ENCODE measurements at places on chromosomes 2 and 18.

DNA sequence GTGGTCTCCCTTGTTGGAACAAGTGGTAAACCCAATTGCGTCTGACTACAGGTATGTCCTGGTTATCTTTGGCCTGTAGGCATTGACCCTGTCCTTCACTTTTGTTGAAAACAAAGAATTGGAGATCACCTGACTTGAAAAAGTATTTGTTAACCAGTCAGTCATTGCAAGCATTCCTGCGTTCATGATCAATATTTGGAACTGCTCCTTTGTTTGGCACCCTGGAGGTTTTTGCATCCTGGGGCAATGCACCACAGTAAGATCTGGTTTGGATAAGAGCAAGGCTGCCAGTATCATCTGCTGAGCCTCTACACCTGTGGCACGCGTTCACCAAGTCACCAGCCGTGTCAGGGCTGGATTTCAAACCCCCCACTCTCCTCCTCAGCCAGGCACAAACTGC is 115.7 kb downstream of the DNAH6 start:
- DNase-seq, result no peak

DNA sequence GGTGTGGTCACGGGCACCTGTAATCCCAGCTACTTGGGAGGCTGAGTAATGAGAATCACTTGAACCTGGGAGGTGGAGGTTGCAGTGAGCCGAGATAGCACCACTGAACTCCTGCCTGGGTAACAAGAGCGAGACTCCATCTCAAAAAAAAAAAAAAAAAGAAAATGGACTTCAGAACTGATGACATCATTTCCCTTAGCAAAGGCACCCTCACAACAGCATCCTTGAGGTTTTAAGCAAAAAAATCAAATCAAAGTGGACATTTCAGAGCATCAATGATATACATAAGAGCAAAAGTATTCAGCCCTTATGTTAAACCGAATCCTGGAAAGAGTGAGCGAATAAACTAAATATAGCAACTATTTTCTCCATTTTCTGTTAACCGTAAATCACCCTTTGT is 45.3 kb downstream of the EPB41L3 start:
- DNase-seq, result no peak

- no peak for DNase-seq
Observed at GRCh38 chr2:119366161-119366648, 429 bp downstream of the C2orf76 start.

GRCh38 chr2:118855451-118856279 is 8.2 kb upstream of the EN1 start:
- DNase-seq, result peak; percentile 96

GRCh38 chr2:30706534-30707303 is 100.5 kb downstream of the CAPN13 start:
- DNase-seq, result peak; percentile 75

GRCh38 chr2:98787700-98788099 is 56.8 kb upstream of the MGAT4A start:
- no peak for DNase-seq

DNA sequence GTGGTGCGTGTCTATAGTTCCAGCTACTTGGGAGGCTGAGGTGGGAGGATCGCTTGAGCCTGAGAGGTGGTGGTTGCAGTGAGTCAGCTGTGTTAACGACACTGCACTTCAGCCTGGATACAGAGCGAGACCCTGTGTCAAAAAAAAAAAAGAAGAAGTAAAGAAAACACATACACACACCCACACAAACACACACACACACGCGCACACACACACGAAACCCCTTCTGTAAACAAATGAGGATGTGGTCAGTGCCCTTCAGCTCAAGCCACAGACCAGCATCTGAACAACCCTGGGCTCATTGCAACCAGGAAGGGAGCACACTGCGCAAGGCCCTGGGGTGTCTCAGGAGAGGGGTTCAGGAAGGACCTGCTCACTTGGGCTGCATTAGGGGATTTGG is 47.9 kb upstream of the KCNF1 start:
- no peak for DNase-seq

DNA sequence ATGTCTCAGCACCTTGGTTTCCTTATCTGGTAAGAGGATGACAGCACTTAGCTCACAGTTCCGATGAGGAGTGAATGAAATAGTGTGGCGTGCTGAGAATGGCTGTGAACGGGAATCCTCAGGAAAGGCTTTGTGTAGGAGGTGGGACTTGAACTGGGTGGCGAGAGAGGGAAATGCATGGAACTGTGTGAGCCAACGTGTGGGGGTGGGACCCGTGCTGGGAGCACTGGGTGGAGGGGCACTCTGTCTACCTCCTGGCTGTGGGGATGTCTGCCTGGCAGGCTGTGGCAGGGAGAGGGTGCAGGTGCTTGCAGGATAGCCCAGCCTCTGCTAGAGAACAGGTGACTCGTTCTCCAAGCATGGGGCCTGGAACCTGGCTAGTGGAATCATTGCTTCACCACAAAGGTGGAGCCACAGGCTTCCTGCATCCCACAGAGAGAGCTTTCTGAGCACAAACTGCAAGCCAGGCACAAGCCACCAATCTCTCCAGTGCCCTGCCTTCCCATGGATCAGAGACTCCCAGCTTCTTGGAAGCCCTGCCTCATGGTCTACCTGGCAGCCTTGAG is 145.2 kb downstream of the CELF4 start:
- no peak for DNase-seq

GRCh38 chr18:9153256-9153655 is 16.7 kb downstream of the ANKRD12 start:
- DNase-seq, result no peak

GRCh38 chr2:186059096-186059495 is 320.5 kb downstream of the FSIP2 start:
- DNase-seq, result no peak

DNA sequence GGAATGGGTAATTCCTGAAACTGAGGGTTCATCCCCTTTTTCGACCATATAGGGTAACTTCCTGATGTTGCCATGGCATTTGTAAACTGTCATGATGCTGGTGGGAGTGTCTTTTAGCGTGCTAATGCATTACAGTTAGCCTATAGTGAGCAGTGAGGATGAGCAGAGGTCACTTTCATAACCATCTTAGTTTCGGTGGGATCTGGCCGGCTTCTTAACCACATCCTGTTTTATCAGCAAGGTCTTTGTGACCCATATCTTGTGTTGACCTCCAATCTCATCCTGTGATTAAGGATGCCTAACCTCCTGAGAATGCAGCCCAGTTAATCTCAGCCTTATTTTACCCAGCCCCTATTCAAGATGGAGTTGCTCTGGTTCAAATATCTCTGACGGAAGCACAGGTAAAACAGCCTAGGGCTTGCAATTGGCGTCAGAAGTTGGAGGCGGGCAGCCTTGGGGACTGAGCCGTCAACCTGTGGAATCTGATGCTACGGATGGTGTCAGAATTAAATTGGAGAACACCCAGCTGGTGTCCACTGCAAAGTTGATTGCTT is 19.5 kb downstream of the RALBP1 start:
- DNase-seq, result no peak

GRCh38 chr2:6977113-6977741 is 60.0 kb downstream of the RNF144A start:
- no peak for DNase-seq

DNA sequence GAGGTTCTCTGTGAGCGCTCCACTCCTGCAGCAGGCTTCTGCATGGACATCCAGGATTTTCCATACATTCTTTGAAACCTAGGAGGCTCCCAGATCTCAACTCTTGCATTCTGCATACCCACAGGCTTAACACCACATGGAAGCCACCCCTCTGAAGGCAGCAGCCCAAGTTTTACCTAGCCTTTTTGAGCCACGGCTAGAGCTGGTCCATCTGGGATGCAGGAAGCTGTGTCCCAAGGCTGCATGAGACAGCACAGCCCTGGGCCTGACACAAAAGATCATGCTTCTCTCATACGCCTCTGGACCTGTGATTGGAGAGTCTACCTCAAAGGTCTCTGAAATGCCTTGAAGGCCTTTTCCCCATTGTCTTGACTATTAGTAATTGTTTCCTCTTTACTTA is 53.6 kb upstream of the RPRM start:
- DNase-seq, result no peak

DNA sequence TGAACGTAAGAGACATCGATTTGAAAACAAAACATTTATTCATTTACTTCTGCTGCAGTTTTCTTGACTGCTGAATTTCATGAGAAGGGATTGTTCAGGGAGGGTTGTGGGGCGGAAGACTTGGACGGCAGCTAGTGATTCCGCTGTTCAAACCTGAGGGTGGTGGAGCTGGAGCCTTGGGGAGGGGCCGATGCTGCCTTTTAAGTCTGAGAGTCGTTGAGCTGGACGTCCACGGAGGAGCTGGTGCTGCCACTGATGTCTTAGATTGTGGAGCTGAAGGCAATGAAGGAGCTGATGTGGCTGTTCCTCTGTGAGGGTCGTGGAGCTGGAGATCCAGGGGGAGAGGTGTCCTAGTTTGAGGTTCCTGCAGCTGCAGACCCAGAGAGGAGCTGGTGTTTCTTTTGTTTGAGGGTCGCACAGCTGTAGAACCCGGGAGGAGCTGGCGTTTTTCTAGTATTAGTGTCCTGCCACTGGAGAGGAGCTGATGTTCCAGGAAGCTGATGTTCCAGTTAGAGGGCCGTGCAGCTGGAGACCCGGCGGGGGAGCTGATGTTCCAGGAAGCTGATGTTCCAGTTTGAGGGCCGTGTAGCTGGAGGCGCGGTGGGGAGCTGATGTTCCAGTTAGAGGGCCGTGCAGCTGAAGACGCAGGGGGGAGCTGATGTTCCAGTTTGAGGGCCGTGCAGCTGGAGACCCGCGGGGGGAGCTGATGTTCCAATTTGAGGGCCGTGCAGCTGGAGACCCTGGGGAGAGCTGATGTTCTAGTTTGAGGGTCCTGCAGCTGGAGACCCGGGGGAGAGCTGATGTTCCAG is 150.9 kb downstream of the RTP5 start:
- DNase-seq, result no peak

GRCh38 chr2:189393440-189394111 is 47.7 kb upstream of the WDR75 start:
- DNase-seq, result no peak

DNA sequence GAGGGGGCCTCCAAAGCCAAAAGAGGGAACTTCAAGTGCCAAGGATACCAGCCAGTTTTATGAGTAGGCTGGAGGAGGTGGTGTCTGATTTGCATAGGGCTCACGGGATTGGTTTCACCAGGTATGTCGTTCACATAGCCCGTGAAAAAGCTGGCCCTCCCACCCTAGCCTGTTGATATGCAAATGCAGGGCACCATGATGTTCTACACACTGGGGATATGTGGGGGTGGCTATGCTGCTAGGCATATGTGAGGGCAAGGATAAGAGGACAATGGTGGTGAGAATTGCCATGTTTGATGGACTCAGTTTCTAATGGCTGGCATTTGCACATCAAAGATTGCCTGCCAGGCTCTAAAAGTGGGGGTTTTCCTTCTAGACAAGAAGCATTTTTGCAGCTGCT is 378.6 kb downstream of the DPP10 start:
- DNase-seq, result no peak

GRCh38 chr2:161166538-161167409 is 6.5 kb downstream of the TANK start:
- no peak for DNase-seq

DNA sequence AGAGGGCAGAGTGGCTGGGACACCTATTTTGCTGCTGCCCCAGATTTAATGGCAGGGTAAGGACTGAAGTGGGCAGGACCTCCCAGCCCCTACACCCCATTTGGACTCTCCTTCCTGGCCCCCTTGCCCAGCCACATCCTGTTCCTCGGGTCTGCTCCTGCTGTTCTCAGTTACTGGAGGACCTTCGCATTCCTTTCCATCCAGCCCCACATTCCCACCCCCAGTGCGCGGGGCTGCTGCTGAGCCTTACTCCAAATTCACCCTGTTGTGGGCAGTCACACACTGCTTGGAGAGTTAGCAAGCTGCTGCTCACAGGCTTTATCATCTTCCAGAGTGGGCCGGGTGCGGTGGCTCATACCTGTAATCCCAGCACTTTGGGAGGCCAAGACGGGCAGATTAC is 75.2 kb upstream of the SLC14A2 start:
- DNase-seq, result peak; percentile 60

- no peak for DNase-seq
Observed at GRCh38 chr18:54161267-54161666, 63.2 kb downstream of the MBD2 start.

DNA sequence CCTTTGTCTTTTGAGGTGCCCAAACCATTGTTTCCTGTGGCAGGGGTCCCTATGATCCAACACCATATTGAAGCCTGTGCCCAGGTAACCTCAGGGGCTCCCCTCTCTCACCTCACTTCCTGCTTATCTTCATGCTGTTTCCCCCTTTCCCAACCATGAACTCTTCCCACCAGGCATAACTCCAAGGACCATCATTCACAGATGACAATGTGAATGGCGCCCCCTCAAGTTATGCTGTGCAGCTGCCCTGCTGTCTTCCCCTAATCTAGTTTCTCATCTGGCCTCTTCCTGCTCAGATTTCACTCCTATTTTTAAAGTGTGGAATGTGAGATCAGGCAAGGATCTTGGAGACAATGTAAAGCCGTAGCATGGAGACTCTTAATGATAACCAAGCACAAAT is 1.4 kb downstream of the GMPPA start:
- DNase-seq, result peak; percentile 69

DNA sequence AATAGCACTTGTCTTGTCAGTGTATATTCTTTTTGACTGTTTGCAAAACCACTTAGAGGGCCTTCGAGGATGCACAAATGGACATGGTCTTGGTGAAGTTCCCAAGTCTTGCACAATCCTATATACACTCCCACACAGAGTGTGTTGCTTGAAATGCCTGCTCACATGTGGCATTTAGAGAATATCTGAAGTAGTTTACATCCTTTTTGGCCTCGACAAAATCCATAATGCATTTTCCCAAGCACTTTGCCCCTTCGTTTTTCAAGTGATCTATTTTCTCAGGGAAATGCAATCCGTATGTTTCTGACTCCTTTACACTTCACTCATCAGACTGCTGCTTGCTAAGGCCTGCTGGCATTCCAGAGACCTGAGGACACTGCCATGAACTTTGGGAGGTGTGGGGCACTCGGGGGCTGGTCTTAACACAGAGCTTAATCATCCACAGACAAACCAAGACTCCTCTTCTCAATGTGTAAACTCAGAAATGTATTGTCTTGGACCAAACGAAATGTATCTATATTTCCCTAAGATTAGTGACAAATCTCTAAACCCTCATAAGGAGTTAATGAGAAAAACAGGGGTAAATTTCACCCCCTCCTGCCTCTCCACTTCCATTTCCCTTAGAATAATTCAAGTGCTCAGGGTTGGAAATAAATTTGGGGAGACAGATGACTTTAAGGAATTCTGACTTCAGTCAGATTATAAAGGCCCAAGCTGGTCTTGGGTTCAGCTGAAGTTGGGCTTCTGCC is 219.3 kb upstream of the APCDD1 start:
- DNase-seq, result no peak

DNA sequence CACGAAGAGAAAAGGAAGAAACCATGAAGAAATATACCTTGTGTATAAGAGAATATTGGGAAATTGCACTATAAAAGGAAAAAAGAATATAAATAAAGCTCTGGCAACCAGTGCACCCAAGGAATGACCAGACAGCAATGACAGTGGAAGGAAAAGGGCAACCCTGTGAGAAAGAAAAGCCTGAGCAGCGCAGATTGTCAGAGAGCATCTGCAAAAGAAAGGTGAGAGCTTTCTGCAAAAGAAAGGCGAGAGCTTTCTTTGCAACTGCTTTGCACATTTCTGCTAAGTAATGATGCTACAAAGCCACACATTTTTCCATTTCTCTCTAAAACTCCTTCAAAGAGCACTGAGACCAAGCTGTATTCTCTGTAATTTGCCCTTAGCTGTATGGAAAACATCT is 83.6 kb downstream of the CTNNA2 start:
- DNase-seq, result peak; percentile 28
